ENCODE measurements at places on chromosomes 3 and 15.

GRCh38 chr3:40582401-40583027 lies 57.8 kb downstream of the ZNF621 start:
- no peak for DNase-seq

GRCh38 chr3:127052121-127052561 lies 69.2 kb downstream of the PLXNA1 start:
- no peak for DNase-seq

GRCh38 chr15:71691458-71692417 lies 118.6 kb upstream of the NR2E3 start:
- DNase-seq, result no peak

- DNase-seq, result no peak
Measured at GRCh38 chr3:112740835-112741234, 99.9 kb upstream of the CCDC80 start.

- DNase-seq, result no peak
Measured at GRCh38 chr3:128973988-128974564, 19.8 kb downstream of the CFAP92 start.

- no peak for DNase-seq
Measured at GRCh38 chr3:194623449-194624290, 9.5 kb downstream of the TMEM44 start.

DNA sequence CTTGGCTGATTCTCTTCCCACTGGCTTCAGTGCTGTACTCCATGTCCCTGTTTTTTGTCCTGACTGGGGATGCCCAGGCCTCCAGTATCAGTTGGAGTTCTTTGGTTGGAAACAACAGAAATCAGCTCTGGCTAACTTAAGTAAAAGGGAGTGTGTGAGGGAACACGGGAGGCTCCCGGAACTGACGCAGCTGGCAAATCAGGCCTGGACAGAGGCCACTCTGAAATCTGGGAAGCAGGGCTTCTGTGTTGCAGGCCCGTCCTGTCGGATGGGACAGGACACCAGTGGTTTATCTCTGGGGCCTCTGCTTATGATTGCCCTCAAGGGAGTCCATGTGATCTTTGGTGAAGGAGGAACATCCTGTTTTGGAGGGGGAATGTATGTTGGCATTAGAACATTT lies 124.3 kb downstream of the CHCHD6 start:
- no peak for DNase-seq

Data from MM.1S (cell line).